Activated CD4-positive, alpha-beta T cell treated with anti-CD3 and anti-CD28 coated beads, Interleukin-2, amount 10 ng/mL, durations not matched to agents 24 days and 14 days (primary cell): ENCODE measurements at places on chromosomes 5 and 9.

GRCh38 chr5:137565450-137565849 is 66.3 kb upstream of the SPOCK1 start:
- H3K4me3 ChIP-seq = no peak overlapping the region
- peaks cover 5% of the 10 kb centered on the region for H3K27me3 ChIP-seq
- no peak for DNase-seq
- H3K36me3 ChIP-seq = no peaks in the 10 kb centered on the region
- H3K27ac ChIP-seq = no peak overlapping the region

DNA sequence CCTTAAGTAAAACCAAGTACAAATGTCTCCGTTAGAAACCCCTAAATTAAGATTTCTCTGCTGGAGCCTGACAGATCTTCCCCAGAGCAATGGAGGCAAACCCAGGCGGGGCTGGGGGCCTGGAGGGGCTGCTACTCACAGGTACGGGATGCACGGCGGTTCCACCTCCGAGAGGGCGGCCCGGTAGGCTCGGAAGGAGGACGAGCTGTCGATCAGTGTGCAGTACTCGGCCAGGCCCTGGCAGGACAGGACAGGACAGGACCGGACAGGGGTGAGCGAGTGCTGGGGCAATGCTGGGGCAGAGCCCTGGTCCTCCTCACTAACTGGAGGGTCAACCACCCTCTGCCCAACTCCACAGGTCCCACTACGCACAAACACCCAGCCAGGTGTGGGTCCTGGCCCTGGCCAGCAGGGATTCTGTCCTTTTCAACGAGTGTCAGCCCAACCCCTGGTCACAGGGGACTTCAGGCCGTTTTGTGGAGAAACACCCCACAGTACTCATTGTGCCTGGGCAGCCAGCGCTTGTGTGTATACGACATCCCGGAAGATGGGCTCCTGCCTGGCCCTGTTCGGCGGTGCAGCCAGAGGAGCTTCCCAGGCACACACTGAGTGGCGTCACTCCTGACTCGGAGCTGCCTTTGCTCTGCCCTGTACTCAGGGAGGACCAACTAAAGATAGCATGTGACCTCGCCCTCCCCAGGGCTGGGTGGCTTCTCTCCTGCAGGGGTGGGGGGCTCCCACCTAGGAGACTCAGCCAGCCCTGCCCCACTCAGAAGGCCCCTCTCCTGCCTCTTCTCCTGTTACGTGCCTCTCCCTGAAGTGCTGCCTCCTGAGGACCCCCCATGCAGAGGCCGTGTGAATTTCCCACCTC is 37.4 kb downstream of the PRRT1B start:
- peaks cover 38% of the 10 kb centered on the region for H3K4me1 ChIP-seq
- DNase-seq = no peak
- H3K4me3 ChIP-seq = no peak overlapping the region
- H3K27ac ChIP-seq = no peak overlapping the region
- no peaks in the 10 kb centered on the region for H3K27me3 ChIP-seq

- peaks cover 38% of the 10 kb centered on the region for H3K36me3 ChIP-seq
- no peak overlapping the region for H3K27ac ChIP-seq
- no peaks in the 10 kb centered on the region for H3K27me3 ChIP-seq
- DNase-seq = no peak
- peaks cover 22% of the 10 kb centered on the region for H3K4me1 ChIP-seq
Measured at GRCh38 chr5:169777159-169777558, 140.1 kb downstream of the DOCK2 start.

DNA sequence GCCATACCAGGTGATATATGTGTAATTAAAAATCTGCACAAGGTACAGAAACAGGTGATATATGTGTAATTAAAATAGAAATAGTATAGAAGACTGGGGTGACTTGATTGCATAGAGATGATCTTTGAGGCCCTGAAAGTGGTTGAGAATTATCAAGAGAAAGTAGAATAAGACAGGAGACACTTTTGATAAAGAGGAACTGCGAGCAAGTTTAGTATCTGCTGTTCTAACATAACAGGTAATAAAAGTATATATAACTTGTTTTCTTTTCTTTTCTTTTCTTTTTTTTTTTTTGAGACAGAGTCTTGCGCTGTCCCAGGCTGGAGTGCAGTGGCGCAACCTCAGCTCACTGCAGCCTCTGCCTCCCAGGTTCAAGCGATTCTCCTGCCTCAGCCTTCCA is 5.4 kb downstream of the SNX2 start:
- no peaks in the 10 kb centered on the region for H3K27me3 ChIP-seq
- peaks cover 12% of the 10 kb centered on the region for H3K36me3 ChIP-seq
- no peak overlapping the region for H3K4me3 ChIP-seq
- no peak for DNase-seq

DNA sequence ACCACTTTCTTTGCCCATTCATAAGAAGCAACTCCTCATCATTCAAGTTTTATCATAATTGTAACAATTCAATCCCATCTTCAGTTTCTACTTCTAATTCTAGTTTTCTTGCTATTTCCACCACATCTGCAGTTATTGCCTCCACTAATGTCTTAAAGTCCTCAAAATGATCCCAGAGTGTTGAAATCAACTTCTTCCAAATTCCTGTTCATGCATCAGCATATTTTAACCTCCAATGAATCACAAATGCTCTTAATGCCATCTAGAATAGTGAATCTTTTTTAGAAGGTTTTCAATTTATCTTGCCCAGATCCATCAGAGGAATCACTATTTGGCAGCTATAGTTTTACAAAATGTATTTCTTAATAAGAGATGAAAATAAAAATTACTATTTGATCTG is 3.2 kb upstream of the SRP19 start:
- no peak for DNase-seq
- H3K4me3 ChIP-seq = no peak overlapping the region
- H3K36me3 ChIP-seq = peaks cover 13% of the 10 kb centered on the region
- peaks cover 42% of the 10 kb centered on the region for H3K27me3 ChIP-seq

GRCh38 chr9:12014488-12014887 is 678.7 kb upstream of the TYRP1 start:
- DNase-seq = no peak
- no peak overlapping the region for H3K4me3 ChIP-seq
- no peaks in the 10 kb centered on the region for H3K36me3 ChIP-seq
- no peak overlapping the region for H3K27ac ChIP-seq

DNA sequence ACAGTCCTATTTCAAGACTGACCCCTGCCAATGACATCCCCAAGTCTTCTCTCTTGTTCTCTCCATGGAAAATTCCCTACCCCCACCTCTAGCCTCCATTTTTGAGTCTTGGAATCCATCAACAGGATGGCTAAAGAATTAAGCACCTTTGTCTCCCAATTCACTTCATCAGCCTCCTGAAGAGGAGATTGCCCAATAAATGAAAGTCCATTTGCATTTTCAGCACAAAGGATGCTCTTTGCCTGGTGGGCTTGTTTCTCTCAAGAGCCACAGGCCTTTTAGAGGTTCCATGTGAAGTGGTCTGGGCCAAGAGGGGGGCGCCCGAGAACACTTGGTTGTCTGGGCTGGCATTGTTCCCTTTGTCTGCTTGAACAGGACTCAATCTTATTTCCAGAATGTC is 12.6 kb downstream of the HSD17B3 start:
- H3K27ac ChIP-seq = no peak overlapping the region
- H3K4me3 ChIP-seq = no peak overlapping the region
- no peak for DNase-seq

GRCh38 chr5:75286211-75286773 is 49.6 kb upstream of the ANKRD31 start:
- H3K36me3 ChIP-seq = no peaks in the 10 kb centered on the region
- no peak overlapping the region for H3K27ac ChIP-seq
- peaks cover 2% of the 10 kb centered on the region for H3K4me1 ChIP-seq
- no peak for DNase-seq

DNA sequence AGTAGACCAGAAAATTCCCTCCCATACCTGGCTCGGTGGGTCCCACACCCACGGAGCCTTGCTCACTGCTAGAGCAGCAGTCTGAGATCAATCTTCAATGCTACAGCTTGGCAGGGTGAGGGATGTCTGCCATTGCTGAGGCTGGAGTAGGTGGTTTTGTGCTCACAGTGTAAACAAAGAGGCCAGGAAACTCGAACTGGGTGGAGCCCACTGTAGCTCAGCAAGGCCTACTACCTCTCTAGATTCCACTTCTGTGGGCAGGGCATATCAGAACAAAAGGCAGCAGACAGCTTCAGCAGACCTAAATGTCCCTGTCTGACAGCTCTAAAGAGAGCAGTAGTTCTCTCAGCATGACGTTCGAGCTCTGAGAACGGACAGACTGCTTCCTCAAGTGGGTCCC is 5.6 kb upstream of the GZMA start:
- peak overlapping the region; percentile 86 for H3K27ac ChIP-seq
- H3K27me3 ChIP-seq = peaks cover 1% of the 10 kb centered on the region
- H3K4me1 ChIP-seq = peaks cover 84% of the 10 kb centered on the region
- H3K36me3 ChIP-seq = peaks cover 65% of the 10 kb centered on the region

DNA sequence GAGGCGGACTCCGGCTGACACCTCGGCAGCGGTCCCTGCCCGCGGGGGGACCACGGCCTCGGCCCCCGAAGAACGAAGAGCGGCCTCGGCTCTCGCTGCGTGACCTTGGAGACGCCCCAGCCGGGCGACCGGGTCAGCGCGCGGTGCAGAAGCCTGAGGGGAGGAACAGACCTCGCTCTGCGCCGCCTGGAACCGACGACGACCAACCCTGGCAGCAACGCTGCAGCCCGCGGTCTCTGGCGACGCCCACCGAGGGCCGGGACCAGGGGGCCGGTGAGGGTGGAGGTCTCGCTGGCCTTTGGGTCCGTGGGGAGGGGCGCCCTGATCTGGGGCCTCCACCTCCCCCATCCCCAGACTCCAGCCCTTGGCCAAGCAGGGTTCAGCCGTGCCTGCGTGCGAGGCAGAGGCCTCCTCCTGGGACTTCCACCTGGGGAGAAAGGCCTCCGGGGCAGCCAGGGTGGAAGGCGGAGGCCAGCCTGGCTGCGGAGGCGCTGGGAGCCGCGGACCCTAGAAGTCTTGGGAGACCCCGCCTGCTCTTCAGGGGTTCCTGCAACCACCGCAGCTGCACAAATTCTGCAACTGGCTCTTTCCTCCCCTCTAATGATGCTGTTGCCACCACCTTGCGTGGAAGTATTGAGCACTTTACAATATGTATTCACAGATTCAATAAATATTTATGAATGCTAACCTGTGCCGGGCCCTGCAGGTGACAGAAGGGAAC is 44.3 kb upstream of the SLC12A7 start:
- no peak overlapping the region for H3K4me3 ChIP-seq
- H3K4me1 ChIP-seq = no peaks in the 10 kb centered on the region
- peaks cover 35% of the 10 kb centered on the region for H3K27me3 ChIP-seq
- DNase-seq = no peak
- H3K36me3 ChIP-seq = no peaks in the 10 kb centered on the region

- H3K4me3 ChIP-seq = no peak overlapping the region
- no peak overlapping the region for H3K27ac ChIP-seq
Measured at GRCh38 chr5:6535594-6535993, 86.9 kb downstream of the UBE2QL1 start.

DNA sequence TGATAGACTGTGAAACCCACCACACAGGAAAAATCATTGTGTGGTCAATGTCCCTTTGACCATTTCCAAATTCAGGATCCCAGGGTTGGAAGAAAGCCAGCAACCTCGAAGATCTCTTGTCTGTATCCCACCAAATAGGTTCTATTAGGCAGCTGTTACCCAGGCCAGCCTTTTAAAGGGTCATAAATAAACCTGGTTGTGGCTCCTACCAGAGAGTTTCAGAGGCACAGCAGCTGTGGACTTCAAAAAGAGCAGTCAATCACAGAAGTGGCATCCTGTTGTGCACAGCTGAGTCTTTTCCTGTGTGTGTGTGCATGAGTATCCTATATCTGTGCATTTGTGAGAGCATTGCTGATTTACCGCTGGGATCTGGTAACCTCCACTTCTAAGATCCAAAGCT is 23.7 kb upstream of the OR2S2 start:
- no peak for DNase-seq
- no peaks in the 10 kb centered on the region for H3K4me1 ChIP-seq
- peaks cover 52% of the 10 kb centered on the region for H3K27me3 ChIP-seq
- H3K4me3 ChIP-seq = no peak overlapping the region
- H3K36me3 ChIP-seq = no peaks in the 10 kb centered on the region

DNA sequence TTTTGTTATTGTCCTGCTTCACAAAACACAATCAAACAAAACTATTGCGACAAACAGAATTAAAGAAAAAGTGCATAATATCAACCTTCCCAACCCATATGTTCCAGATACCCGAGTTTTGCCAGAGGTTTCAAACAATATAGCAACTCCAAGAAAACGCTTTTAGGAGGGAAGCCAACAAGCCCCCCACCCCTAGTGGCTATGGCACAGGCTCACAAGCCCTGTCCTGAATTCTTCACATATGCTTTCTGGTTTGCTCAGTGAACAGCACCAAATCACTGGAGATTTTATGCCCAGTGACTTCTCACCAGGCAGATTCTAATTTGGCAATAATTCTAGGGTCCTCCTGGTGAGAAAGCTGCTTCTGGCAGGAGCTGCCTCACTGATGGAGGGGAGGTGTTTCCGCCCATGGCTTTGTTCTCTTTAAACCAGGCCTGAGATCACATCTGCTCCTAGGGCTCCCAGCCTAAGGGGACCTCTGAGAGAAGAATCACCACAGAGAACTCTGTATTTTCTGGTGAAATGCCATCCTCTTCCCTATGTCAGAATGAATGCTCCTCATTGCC is 1982.4 kb downstream of the EFNA5 start:
- no peak overlapping the region for H3K4me3 ChIP-seq
- no peaks in the 10 kb centered on the region for H3K4me1 ChIP-seq
- no peaks in the 10 kb centered on the region for H3K27me3 ChIP-seq
- no peak for DNase-seq
- H3K27ac ChIP-seq = no peak overlapping the region

DNA sequence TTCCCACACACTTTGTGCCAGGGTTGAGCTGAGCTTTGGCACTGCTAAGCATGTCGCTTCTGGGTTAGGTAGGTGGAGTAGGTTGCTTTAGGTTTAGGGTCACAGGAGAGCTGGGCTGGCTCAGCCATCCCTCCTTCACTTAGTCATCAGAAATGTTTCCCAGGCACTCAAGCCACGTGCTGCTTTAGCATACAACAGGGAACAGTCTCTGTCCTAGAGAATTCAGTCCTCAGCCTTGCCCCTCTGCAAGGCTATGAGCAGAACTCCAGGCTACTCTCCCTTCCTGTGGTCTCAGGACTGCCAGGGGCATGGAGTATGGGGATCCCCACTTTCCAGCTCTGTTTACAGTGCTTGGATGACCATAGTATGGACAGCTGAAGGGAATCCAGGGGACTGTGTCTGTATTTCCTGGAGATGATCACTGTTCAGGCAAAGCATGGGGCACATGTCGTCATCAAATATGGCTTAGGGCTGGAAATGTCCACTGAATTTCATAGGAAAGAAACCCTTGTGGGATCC is 7.5 kb upstream of the ANKRD33B start:
- no peak overlapping the region for H3K27ac ChIP-seq
- peaks cover 10% of the 10 kb centered on the region for H3K4me1 ChIP-seq
- no peak overlapping the region for H3K4me3 ChIP-seq
- no peaks in the 10 kb centered on the region for H3K36me3 ChIP-seq

- H3K4me1 ChIP-seq = no peaks in the 10 kb centered on the region
- no peaks in the 10 kb centered on the region for H3K36me3 ChIP-seq
- no peaks in the 10 kb centered on the region for H3K27me3 ChIP-seq
- no peak overlapping the region for H3K4me3 ChIP-seq
Measured at GRCh38 chr9:87427851-87428506, 69.7 kb upstream of the DAPK1 start.

- no peak for DNase-seq
- no peak overlapping the region for H3K27ac ChIP-seq
Measured at GRCh38 chr5:7668627-7669026, 182.3 kb downstream of the CFAP90 start.
